CD4-positive, alpha-beta T cell treated with Interleukin-2 at 100 ng/mL for 4 hours (primary cell): ENCODE measurements at places on chromosomes 4 and X.

DNA sequence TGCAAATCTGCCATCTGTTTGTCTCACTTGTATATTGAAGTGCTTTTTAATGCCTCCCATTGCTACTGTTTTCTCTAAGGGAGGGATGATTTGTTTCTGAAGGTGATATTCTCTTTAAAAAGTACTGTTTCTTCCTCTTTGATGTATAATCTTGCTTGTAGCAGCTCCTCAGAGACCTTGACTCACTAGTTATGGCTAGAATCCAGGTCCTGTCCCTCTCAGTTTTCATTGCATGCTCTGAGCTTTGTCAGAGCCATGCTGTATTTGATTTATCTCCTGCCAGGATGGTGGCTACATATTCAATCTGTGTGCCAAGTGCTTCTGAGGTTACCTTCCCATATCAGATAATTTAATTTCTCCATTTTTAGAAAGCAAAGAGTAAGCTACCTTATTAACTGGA, 56.0 kb downstream of the GLUD2 start:
- no peak for DNase-seq

DNA sequence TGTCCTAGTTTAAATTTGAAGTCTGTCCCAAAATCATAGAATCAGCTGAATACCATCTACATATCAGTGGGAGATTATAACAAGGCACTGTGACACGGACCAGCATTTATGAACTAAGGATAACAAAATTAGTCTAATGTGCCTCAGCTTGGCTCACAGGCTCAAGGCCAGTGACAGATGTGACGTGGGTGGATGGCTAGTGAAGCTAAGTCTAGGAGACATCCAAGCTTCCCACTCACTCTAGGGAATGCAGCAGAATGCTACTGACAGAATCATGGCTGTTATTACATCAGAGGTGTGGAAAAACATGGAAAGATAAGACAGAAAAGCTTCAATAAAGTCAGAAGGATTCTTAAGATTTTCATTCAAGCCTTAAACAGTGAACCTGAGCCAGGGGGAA, 329.9 kb downstream of the NAF1 start:
- DNase-seq, result no peak

DNA sequence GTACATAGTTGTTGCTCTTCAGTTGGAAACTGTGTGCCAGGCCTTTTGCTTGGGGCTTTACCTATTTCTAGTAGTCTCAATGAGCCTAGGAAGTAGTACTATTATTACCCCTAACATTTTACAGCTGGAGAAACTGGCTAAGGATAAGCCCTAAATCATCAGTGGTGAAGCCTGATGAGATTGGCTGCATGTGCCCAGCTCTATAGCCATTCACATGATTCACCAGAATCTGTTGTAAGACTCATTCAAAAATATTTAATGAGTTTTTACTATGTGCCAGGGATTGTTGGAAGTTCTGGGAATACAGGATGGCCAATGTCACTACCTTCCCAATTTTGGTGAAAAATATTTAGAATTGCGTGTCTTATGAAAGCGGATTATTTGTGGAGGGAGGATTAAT, 2.8 kb downstream of the KIT start:
- no peak for DNase-seq

DNA sequence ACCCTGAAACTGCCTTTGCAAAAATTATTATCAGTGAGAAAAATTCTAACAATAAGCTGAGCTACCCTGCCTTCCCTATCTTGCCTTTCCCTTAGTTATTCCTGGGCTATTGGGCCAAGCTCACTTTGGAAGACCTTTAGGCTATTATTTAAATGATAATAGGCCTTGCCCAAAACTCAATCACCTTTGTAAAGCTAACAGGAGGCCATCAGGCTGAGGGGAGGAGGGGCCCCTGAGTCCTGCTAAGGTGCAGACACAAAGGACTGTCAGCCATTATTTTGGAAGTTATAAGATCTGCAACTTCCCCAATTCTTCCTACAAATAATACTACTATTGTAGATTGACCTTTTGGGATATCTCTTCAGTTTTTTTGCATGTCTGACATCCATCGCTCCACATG, 278.8 kb upstream of the DIAPH2 start:
- DNase-seq, result no peak

DNA sequence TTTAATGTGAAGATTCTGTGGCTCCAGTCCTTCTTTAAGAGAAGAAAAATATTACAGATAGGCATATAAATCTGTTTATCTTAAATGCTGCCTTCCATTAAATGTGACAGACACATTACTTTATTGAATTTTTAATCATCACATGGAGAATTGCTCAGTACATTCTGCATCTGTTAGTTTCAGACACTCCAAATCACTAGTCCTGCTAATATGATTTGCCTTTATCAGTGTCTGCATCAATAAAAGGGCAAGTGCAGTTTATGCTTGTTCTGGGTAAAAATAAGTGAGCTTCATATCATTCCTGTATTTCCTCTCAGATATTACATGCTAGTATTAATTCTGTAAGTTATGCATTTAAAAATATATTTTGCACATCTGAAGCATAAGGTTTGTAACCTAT, 666.4 kb downstream of the TECRL start:
- no peak for DNase-seq

DNA sequence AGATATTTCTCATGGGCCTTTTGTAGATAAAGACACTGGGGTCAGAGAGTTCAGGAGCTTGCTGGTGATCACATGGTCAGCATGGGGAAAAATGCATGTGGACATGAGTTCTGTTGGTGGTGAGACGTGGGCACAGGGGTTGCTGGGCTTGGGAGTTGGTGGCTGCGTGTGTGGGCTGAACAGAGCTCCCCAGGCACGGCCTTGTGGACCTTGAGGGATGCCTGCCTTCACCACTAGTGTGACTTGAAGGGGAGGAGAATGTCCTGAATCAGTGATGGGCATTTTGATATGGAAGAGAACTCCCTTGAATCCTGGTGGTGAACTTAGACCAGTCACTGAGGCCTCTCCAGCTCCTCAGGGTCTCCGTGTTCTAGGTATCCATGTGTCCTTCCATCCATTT, 8.9 kb downstream of the CD99 start:
- DNase-seq, result no peak

GRCh38 chrX:2549876-2550275, 49.1 kb upstream of the DHRSX start:
- no peak for DNase-seq

GRCh38 chr4:21248331-21248730, 548.1 kb downstream of the PACRGL start:
- no peak for DNase-seq

GRCh38 chrX:101385795-101386541, at the start of gene BTK:
Gene BTK (minus strand): TSS chrX:101386191. CDS start chrX:101375284, 10,907 bp downstream.
- DNase-seq, result no peak

GRCh38 chrX:72685810-72686456, 28.2 kb downstream of the PHKA1 start:
- DNase-seq, result no peak

DNA sequence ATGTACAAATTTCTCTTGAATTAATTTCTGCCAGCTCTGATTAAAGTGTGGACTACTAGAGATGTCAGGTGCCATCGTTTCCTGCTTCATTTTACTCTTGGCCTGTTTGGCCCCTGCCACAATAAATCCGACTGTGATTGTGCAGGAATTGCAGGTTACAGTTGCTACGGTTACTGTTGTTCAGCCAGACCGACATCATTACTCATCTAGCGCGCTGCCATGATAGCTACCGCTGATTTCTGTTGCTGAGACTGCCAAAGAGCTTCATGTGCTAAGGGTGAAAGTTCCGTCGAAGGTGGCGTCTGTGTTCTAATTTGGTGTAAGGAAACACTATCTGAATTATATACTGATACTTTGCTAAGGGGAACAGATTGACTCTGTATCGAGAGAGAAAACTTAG, 22.1 kb downstream of the SLIT2 start:
- no peak for DNase-seq

GRCh38 chrX:68090266-68090665, 343.0 kb downstream of the OPHN1 start:
- no peak for DNase-seq

GRCh38 chrX:136692271-136692670, 44.3 kb downstream of the CD40LG start:
- no peak for DNase-seq

- DNase-seq, result no peak
These were observed 14.5 kb downstream of the CHRNA9 start for GRCh38 chr4:40349561-40350198.

DNA sequence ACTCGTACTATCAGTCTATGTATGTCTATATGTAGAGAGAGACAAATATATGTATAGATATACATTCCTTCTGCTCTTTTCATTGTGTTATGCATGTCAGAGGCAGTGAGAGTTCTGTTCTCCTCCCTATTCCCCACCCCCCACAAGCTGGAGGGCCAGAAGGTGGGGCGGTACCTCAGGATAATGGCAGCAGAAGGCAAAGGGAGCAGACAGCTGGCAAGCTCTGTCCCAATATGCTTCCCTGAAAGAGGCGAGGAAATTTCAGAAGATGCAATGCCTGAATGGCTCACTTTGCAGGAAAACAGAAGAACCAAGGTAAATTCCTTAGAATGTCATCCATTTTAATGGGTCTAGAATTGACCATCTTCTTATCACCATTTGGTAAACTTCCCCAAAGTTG, 114.4 kb downstream of the NAA11 start:
- DNase-seq, result no peak

- DNase-seq, result peak; percentile 52
These were observed 65.0 kb downstream of the COQ2 start for GRCh38 chr4:83219344-83220331.

DNA sequence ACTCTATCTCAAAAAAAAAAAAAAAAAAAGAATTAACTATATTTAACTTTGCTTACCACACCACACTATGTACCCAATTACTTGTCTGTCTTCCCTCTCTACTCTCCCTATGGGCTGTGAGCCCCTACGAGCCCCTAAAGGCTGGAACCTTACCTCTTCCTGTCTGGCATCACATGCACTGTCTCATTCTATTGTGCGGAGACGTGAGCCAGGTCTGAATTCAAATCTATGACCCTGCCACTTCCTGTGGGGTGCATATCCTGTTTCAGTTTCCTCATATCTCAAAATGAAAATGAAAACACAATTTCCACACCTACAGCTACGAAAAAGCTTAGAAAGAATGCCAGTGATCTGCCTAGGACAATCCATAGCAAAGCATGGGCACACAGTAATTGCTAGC, 42.9 kb upstream of the HS3ST1 start:
- DNase-seq, result peak; percentile 76

DNA sequence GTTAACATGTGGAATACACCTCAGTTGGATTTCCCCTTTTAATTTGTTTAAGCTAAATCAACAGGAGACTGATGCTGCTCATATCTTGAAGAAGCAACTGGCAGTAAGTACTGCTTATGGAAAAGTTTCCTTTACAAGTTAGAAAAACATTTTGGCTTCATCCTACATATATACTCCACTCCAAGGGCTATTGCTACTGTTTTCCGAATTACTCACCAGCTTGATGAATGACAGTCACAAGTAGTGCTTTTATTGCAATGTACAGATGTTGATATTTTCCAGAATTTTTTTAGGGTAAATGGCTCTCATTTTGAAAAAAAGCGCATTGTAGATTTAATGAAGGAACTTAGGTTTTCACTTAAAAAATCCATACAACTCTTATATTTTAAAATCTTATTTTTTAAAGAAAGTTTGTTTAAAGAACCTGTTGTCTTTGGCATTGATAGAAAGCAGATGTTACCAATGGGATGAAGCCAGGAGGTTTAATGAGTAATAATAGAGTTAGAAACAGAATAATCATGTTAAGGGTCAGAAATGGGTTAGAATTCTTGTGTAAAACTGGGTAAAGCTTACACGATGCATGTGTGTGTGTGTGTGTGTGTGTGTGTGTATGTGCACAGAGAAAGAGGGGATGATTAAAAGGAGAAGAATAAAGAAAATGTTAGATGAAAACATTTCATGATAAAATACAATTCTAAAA, 272.9 kb downstream of the CFAP299 start:
- no peak for DNase-seq

- DNase-seq, result no peak
These were observed 88.0 kb downstream of the GUCY2F start for GRCh38 chrX:109393859-109394258.

GRCh38 chr4:30454504-30454903, 265.7 kb upstream of the PCDH7 start:
- no peak for DNase-seq

- no peak for DNase-seq
These were observed 793.6 kb downstream of the STPG2 start for GRCh38 chr4:97349468-97350186.

GRCh38 chrX:128634754-128635153, 582.6 kb upstream of the ACTRT1 start:
- no peak for DNase-seq

DNA sequence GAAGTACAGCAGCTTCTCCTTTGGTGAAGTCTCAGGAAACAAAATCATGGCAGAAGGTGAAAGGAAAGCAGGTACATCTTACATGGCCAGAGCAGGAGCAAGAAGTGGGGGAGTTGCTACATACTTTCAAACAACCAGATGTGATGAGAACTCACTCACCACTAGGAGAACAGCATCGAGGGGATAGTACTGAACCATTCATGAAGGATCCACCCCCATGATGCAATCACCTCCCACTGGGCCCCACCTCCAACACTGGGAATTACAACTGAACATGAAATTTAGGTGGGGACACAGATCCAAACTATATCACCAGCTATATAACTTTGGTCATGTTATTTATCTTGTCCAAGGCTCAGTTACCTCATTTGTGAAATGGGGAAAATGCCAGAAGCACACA, 159.4 kb downstream of the OPHN1 start:
- no peak for DNase-seq

DNA sequence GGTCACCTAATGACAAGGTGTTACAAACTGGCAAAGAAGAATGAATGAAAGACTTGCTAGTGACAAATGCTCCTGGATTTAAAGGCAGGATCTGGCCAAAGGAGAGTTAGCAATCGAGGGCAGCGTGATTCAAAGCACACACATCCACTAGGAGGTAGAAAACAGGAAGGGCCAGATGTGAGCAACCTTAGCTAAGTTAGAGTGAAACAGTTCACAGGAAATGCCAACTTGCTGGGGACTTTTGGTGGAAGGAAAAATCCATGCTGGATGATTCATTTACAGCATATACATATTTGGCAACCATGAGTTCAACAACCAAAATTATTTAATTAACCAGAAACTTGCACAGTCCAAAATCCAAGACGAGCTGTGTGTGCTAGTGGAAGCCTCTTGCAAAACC, 276.9 kb downstream of the PTTG2 start:
- DNase-seq, result no peak

DNA sequence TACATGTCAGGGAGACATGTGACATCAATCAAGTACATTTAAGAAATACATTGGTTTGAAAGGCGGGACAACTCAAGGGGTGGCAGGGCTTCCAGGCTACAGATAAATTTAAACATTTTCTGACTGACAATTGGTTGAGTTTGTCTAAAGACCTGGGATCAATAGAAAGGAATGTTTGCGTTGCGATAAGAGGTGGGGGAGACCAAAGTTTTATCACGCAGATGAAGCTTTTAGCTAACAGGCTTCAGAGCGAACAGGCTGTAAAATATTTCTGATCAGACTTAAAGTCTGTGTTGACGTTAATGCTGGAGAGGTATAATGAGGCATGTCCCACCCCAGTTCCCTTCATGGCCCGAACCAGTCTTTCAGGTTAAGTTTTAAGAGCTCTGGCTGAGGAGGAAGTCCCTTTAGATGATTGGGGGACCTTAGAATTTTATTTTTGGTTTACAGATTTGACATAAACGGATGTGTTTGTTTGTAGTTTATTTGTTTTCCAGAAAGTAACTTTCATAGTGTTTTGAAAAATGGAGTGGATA, 346.7 kb upstream of the RASGEF1B start:
- no peak for DNase-seq
